Endodermal cell (in vitro differentiated cells): ENCODE measurements at places on chromosomes 11 and 22. TPM values are rescaled to one million over a fixed set of nuclear protein-coding genes. Genes with fewer than 3 reads are reported as not detected.

- no peaks in the 10 kb centered on the region for H3K4me1 ChIP-seq
- H3K27ac ChIP-seq = no peak overlapping the region
- H3K27me3 ChIP-seq = peaks cover 64% of the 10 kb centered on the region
- no peak for DNase-seq
Measured at GRCh38 chr11:9008011-9008550, 4.3 kb upstream of the NRIP3 start.

DNA sequence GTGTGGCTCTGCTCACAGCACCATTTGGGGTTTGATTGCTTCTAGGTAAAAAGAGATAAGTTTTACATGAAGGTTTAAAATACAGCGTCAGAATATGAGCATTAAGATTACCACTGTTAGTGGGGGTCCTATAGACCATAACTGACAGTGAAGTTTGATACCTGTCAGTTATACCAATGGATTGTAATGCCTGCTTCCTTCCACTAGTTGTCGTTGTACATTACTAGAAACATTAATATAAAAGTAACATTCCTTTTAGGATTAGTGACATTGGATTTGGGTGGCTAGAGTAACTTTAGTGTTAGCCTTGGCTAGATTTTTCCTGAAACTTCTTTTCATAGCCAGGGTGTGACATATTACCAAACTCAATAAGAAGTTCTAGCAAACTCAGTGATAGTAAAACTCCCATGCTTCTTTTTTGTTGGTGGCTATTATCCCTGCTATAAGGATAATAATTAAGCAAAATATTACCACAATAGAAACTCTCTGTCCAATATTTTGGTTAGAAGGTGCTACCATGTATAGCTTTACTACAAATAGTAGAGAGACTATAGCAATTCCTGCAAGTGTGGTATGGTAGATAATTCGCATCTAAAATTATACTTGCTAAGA lies 57.1 kb downstream of the FAM181B start:
- no peak overlapping the region for H3K27ac ChIP-seq
- H3K4me3 ChIP-seq = no peak overlapping the region
- H3K4me1 ChIP-seq = no peaks in the 10 kb centered on the region
- no peaks in the 10 kb centered on the region for H3K36me3 ChIP-seq
- H3K27me3 ChIP-seq = no peaks in the 10 kb centered on the region

GRCh38 chr11:61893981-61894380 lies 2.6 kb upstream of the FADS3 start:
- H3K4me1 ChIP-seq = no peaks in the 10 kb centered on the region
- H3K27me3 ChIP-seq = peaks cover 21% of the 10 kb centered on the region
- H3K27ac ChIP-seq = no peak overlapping the region
- DNase-seq = no peak
- no peaks in the 10 kb centered on the region for H3K36me3 ChIP-seq

HPX gene
- total RNA-seq = 5.4 and 6.0 TPM in 2 replicates

- H3K27ac ChIP-seq = no peak overlapping the region
- H3K36me3 ChIP-seq = no peaks in the 10 kb centered on the region
- no peaks in the 10 kb centered on the region for H3K4me1 ChIP-seq
- no peaks in the 10 kb centered on the region for H3K27me3 ChIP-seq
Measured at GRCh38 chr11:69625476-69625875, 15.5 kb upstream of the CCND1 start.
